ENCODE measurements at places on chromosomes 11 and 22. TPM values are rescaled to one million over a fixed set of nuclear protein-coding genes. Genes with fewer than 3 reads are reported as not detected.
A peak's percentile ranks its signal among the peaks of the same experiment; 100 is the strongest.

Gene PARVG
- 1.6 TPM for total RNA-seq

Gene TMEM86A
- 17.1 TPM for total RNA-seq

GRCh38 chr11:116276051-116277044 is 496.4 kb downstream of the BUD13 start:
- peak; percentile 88 for DNase-seq

- no peak for DNase-seq
These were observed 3.5 kb downstream of the IFT27 start for GRCh38 chr22:36772451-36772850.

DNA sequence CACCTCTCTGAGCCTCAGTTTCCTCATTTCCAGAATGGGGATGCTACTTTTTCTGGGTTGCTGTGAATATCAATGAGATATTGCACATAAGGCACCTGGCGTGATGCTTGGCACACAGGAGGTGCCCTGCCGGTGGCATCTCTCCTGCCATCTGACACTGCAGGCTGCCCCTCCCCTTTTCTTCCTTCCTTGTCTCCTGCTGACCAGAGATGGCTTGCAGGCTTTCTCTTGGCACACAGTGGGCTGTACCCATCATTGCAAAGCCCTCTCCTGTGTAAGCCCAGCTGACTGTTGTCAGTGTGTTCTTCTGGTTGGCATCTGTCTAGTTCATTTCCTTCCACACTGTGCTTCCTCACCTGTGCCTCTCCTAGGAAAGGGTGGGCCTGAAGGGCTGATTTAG is 91.7 kb downstream of the MYO18B start:
- no peak for DNase-seq

DNA sequence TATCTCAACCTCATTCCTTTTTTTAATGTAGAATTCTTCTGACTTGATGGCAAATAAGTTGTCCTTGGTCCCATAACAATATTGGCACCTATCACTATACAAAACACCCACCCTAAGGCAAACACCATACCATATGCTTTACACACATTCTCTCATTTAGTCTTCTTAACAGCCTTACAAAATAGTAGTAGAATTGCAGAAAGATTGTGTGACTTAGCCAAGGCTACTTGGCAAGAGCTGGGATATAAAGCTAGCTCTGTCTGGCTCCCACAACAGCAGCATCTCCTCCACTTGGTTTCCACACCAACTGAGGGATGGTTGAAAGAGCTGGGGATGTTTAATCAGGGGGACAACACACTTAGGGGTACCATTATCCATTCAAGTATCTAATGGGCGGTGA is 9.8 kb upstream of the ZDHHC13 start:
- DNase-seq: no peak

GRCh38 chr11:102316346-102316904 is 859 bp upstream of the BIRC3 start:
- DNase-seq: no peak

All from suprapubic skin (tissue), 4 donors.